ENCODE measurements at places on chromosomes 7 and 10. TPM values are rescaled to one million over a fixed set of nuclear protein-coding genes. Genes with fewer than 3 reads are reported as not detected.

GATA3 gene
- 0.34 TPM for total RNA-seq

EIF5AL1 gene
- 0.34 TPM for total RNA-seq

MAGI2 gene
- 1.7 TPM for total RNA-seq

SLC13A4 gene
- not detected for total RNA-seq

IDE gene
- 32.2 TPM for total RNA-seq

MORN4 gene
- 10.0 TPM for total RNA-seq

SEMA3A gene
- 35.9 TPM for total RNA-seq

LIPJ gene
- under 0.01 TPM for total RNA-seq

DDC gene
- total RNA-seq = not detected

DEPP1 gene
- 3.7 TPM for total RNA-seq

DIP2C gene
- 4.8 TPM for total RNA-seq

NEBL gene
- total RNA-seq = 38.3 TPM

MSMB gene
- total RNA-seq = 0.34 TPM

GALNT17 gene
- not detected for total RNA-seq

EPO gene
- not detected for total RNA-seq
